ENCODE measurements at places on chromosomes 6 and 20.

DNA sequence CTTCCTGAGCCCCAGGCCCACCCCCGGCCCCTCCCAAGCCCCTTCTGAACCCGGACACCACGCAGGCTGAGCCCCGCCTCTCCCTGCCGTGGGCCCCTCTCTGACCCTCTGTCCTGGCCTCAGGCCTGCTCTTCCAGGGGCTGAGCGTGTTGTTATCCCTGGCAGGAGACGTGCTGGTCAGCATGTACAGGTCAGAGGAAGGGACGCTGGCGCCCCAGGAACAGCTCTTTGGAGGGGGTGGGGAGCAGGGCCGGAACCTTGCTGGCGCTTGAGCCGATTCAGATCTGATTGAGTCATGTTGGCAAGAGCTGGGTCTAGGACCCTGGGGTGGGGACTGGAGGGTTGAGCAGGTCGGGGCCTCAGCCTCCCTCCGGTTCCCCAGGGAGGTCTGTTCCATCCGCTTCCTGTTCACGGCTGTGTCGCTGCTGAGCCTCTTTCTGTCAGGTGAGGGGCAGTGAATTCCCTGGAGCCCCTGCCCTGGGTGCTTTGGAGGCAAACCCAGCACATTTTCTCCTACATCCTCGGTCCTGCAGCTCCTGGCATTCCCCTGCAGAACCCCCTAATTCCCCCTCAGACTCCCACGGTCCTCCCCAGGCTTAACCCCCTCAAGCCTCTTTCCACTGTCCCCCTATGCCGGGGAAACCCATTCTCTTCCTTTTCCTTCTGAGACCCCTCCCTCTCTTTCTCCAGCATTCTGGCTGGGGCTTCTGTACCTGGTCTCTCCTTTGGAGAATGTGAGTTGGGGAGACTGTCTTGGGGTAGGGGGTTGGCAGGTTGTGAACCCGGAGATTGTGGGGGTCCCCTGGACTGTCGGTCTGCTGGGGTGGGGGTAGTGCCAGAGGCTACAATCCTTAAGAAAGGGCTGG, 2.0 kb downstream of the SPAG4 start:
- DNase-seq, result peak; percentile 33

DNA sequence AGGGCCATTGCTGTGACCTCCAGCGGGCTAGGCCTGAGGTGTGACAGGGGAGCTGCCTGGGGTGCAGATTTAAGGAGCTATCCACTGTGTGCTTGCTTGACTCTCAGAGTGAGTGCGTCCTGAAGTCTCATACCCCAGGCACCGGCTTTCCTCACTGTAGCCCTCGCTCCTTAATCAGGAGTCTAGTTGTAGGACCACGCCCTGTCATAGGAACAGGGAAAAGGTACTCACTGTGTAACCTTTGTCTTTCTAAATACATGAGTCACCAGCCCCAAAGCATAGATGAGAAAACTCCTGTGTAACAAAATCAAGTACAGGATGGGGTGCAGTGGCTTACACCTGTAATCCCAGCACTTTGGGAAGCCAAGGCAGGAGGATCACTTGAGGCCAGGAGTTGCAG, 141.7 kb downstream of the TMEM242 start:
- no peak for DNase-seq

GRCh38 chr6:16762550-16763477, 1.6 kb upstream of the ATXN1 start:
- DNase-seq, result no peak

- no peak for DNase-seq
These were observed 49.7 kb downstream of the BCAS4 start for GRCh38 chr20:50844430-50845100.

DNA sequence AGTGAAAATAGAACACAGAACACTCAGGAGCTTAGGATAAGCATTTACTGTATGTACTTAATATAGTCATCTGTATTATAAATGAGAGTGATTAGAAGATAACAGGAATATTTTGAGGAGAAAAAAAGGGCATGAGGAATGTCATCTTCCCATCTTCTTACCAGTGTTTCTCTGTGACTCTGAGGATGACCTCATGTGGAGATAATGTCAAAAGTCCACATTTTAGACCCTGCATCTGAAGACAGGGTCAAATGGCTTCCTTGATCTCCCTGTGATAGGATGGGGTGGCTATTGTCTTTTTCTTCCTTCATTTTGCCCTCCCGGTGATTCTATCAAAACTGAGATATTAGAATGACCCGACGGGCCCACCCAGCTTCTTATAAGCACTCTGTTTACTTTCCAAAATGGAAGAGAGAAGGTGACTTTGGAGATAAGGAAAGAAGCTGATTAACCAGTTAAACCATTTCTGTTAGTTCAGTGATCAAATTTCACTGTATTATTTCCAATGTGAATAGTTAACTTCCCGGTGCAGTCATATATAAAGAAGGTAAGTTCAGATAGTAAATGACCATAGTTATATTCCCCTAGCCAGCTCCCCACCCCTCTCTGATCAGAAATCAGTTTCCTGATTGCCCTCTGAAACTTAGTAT, 115.7 kb upstream of the SALL4 start:
- DNase-seq, result no peak

GRCh38 chr6:151109869-151110575, 129.7 kb upstream of the AKAP12 start:
- no peak for DNase-seq

GRCh38 chr20:61173961-61174725, 77.9 kb upstream of the CDH4 start:
- no peak for DNase-seq

- DNase-seq, result no peak
These were observed 17.2 kb downstream of the MCM9 start for GRCh38 chr6:118917546-118918328.

GRCh38 chr20:7850775-7851490, 89.3 kb downstream of the HAO1 start:
- DNase-seq, result no peak

- DNase-seq, result no peak
These were observed 143.9 kb downstream of the SOBP start for GRCh38 chr6:107633680-107634323.

- DNase-seq, result no peak
These were observed 141.3 kb downstream of the IMPG1 start for GRCh38 chr6:75931011-75931680.

DNA sequence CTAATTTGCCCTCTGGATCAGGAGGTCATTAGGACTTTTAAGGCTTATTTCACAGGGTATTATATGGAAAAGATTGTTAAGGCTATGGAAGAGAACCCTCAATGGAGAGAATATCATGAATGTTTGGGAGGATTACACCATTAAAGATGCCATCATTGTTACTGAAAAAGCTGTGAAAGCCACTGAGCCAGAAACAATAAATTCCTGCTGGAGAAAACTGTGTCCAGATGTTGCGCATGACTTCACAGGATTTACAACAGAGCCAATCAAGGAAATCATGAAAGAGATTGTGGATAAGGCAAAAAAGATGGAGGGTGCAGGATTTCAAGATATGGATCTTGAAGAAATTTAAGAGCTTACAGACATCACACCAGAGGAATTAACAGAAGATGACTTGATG, 798.3 kb upstream of the SLC35B3 start:
- DNase-seq, result no peak

- DNase-seq, result no peak
These were observed 6.5 kb downstream of the CTNNBL1 start for GRCh38 chr20:37700301-37700700.

GRCh38 chr6:74504941-74505340, 700.9 kb downstream of the COL12A1 start:
- DNase-seq, result no peak

- DNase-seq, result no peak
These were observed 7.7 kb upstream of the LRRN4 start for GRCh38 chr20:6061544-6061943.

DNA sequence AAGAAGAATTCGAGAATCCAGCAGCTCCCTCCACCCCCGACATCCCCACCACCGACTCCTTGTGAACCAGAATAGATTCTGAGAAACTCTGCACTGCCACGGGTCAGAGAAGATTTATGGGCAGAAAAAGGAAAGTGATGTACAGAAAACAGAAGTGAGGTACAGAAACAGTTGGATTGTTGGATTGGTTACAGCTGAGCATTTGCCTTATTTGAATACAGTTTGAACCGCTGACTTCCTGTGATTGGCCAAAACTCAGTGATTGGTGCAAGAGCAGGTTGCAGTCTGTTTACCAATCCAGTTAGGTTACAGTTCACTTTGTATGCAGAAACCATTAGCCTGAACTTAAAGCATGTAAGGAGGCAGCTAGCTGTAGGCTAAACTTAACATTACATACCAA, 131.2 kb upstream of the HDDC2 start:
- no peak for DNase-seq

DNA sequence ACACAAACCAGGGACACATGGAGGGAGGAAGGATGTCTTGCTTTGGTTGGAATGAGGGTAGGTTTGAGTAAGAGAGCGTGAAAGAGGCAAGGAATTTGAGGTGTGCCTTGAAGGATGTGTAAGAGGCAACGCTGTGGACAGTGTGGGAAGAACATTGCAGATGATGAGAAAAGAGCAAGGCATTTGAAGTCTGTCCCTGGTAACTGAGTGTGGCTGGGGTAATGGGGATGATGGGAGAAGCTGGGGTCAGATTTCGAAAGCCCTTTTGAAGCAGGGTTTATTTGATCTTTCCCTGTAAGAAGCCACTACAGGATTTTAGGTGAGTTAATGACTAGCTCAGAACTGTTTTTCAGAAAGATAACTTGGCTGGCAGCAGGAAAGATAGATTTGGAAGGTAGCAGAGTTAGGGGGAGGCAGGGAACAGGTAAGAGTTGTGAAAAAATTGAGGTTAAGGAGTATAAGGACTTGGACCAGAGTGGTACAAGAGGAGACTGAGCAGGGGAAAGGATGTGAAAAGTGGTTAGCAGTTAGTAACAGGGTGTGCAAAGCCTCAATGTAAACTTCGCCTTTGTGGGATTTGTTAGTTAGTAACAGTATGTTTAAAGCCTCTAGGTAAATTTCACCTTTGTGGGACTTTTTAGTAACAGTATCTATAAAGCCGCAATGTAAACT, 17.7 kb downstream of the UTRN start:
- no peak for DNase-seq

DNA sequence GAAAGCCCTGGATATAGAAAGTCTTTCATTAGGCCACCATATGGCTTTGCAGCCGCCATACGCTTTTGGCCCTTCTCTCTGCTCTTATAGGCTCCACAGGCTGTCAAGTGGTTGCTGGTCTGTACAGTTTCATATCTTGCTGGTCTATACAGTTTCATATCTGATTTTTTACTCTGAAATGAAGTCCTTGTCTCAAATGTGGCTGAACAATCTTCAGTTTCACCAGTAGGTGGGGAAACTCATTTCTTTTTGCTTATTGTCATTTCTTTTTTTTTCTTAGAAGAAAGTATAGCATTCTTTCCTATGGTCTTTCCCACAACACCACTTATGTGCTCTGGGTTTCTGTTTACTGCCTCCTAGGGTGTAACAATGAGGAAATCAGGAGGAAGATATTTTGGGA, 771.4 kb upstream of the MMS22L start:
- DNase-seq, result no peak

GRCh38 chr20:44560229-44560628, 22.1 kb upstream of the PKIG start:
- no peak for DNase-seq
